ENCODE measurements at places on chromosomes 12 and 14.
A peak's percentile ranks its signal among the peaks of the same experiment; 100 is the strongest.

- no peak for DNase-seq
- H3K4me3 ChIP-seq: no peak overlapping the region
- H3K27me3 ChIP-seq: no peaks in the 10 kb centered on the region
Measured at GRCh38 chr14:20341646-20342045, 1.8 kb upstream of the PARP2 start.

GRCh38 chr14:24818058-24818822 is 184.2 kb upstream of the GZMB start:
- no peaks in the 10 kb centered on the region for H3K27me3 ChIP-seq
- peak; percentile 63 for DNase-seq
- no peak overlapping the region for H3K27ac ChIP-seq

DNA sequence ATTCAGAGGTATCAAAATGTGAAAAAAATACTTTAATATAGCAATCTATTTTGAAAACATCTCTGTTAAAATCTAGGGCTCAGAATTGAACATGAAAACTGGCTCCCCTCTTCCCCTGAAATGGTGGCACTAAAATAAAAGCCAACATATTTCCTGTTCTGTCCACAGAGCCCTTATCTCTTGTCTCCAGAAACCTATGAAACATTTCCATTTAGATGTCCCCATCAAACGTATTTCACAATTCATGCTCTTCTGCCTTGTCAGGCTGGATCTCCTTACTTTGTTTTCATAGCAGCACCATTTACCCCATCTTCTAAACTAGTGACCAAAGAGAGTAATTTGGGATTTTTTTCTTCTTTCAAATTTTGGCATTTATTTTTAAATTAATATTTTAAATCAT is 42.4 kb downstream of the PDE3A start:
- H3K36me3 ChIP-seq: no peaks in the 10 kb centered on the region
- no peak overlapping the region for H3K4me3 ChIP-seq

DNA sequence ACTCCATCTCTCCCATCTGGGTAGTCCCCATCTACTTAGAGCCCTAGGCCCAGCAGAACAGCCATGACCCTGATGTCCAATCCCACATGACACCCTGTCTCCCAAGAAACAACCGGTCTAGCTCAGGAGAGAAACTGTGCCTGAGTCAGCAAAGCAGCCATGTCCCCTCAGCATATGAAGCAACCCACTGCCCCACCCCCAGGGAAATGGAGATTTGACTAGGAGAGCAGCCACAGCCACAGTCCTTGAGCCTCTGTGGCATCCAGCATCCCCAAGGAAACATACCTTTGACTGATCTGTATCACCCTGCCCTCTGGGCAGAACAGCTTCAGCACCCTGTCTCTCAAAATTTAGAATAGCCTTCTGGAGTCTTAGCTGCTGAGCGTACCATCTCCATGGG is 641.9 kb upstream of the FBXO33 start:
- H3K27ac ChIP-seq: no peak overlapping the region
- DNase-seq: no peak
- no peaks in the 10 kb centered on the region for H3K27me3 ChIP-seq

DNA sequence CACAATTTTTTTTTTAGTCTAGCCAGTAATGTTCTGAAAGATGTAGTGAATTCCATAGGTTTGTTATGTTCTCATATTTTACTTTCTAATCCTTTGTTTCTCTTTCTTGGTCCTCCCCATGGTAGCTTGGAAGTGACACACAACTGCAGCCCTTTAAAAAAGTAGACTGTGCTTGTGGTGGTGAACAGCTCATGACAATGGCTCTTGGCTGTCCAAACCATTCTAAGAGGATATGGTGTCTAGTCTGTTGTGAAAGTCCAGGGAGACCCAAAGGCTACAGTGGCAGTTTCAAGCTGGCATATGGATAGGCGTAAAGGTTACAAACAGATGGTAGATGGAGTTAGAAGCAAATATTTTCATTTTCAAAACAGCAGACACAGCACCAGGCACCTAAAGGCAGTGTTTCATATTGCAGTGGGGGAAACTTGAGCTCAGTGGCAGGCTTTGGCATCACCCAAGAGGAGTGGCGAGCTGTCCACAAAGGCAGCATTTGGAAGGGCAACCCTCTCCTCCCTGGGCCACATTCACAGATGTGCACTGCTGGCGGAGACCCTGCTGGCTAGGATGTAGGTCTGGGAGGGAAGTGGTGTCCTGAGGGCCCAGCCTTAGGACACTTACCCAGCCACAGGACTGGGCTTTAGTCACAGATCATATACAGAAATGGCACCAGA is 102.1 kb downstream of the DYRK2 start:
- H3K36me3 ChIP-seq: no peaks in the 10 kb centered on the region
- no peak for DNase-seq
- H3K27ac ChIP-seq: no peak overlapping the region
- no peaks in the 10 kb centered on the region for H3K27me3 ChIP-seq
- H3K4me3 ChIP-seq: no peak overlapping the region
- H3K4me1 ChIP-seq: peaks cover 3% of the 10 kb centered on the region

DNA sequence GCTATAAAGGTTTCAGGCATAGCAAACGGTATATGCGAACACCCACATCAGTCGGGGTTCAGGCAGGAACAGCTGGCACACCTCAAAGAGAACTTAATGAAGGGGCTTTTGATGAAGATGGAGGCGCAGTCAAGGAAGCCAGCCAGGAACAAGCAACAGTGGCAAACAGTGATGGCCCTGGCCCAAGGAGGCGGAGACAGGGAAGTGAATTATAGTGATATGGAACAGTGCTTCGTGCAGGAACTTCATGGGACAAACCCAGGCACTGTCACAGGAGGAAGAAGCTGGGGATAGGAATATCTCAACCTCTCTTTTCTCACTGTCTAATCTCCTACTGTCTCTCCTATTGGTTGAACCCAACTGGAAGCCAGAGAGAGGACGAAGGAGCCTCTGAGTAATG is 328.3 kb downstream of the AACS start:
- H3K27ac ChIP-seq: no peak overlapping the region
- no peaks in the 10 kb centered on the region for H3K36me3 ChIP-seq
- H3K27me3 ChIP-seq: no peaks in the 10 kb centered on the region
- no peak overlapping the region for H3K4me3 ChIP-seq

GRCh38 chr14:98494582-98494981 is 777.4 kb downstream of the BCL11B start:
- H3K36me3 ChIP-seq: no peaks in the 10 kb centered on the region
- no peak overlapping the region for H3K27ac ChIP-seq
- no peak overlapping the region for H3K4me3 ChIP-seq
- no peaks in the 10 kb centered on the region for H3K4me1 ChIP-seq
- H3K27me3 ChIP-seq: no peaks in the 10 kb centered on the region
- DNase-seq: no peak

- H3K36me3 ChIP-seq: no peaks in the 10 kb centered on the region
- peaks cover 6% of the 10 kb centered on the region for H3K4me1 ChIP-seq
- no peak overlapping the region for H3K4me3 ChIP-seq
- DNase-seq: peak; percentile 60
- H3K27me3 ChIP-seq: no peaks in the 10 kb centered on the region
Measured at GRCh38 chr12:2624543-2625288, 170.1 kb upstream of the FKBP4 start.

GRCh38 chr12:120774169-120774916 is 48.7 kb downstream of the ACADS start:
- H3K27ac ChIP-seq: no peak overlapping the region
- H3K4me1 ChIP-seq: peaks cover 16% of the 10 kb centered on the region
- DNase-seq: no peak
- no peaks in the 10 kb centered on the region for H3K27me3 ChIP-seq
- peaks cover 56% of the 10 kb centered on the region for H3K36me3 ChIP-seq
- H3K4me3 ChIP-seq: no peak overlapping the region

DNA sequence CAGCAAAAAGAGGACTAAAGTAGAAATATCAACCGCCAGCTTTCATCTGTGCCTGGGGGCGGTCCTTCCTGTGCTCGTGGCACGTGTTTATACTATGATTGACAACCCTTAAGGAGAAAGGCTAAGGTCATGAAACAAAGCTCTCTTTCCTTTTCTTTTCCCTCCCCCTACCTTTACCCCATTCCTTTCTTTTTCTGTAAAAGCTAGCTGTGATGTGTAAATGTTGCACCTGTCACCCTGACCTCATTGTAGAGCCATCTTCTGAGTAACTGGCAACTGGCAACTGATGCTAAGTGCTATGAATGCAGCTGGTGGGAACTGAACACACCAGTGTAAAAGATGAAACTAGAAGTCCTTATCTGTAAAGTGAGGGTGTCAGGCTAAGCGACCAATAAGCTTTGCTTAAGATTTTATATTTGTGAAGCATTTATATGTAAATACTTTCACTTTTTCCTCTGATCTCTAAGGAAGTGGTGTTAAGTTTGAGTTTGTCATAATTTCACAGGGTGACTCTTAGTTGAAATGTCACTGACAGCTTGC is 102.8 kb upstream of the BCAT1 start:
- DNase-seq: no peak
- no peaks in the 10 kb centered on the region for H3K36me3 ChIP-seq
- no peak overlapping the region for H3K27ac ChIP-seq
- H3K4me1 ChIP-seq: peaks cover 1% of the 10 kb centered on the region
- no peak overlapping the region for H3K4me3 ChIP-seq
- H3K27me3 ChIP-seq: no peaks in the 10 kb centered on the region

DNA sequence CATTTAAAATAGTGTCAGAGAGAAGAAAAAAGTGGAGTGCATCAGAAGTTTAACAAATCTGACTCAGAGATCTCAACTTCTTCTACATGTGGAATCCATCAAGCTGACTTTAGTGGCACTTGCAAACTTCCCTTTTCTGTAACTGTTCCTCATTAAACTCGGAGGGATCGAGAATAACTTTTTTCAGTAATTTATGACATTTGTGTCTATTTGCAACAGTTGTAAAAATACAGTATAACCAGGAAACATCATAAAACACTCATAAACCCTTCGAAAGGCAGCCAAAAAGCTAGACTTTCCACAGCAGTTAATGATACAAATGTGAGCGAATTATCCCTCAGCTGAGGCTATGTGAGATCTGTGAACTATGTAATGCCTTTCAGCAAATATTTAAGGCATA is 1936.8 kb upstream of the SEL1L start:
- H3K36me3 ChIP-seq: no peaks in the 10 kb centered on the region
- H3K4me1 ChIP-seq: no peaks in the 10 kb centered on the region
- no peaks in the 10 kb centered on the region for H3K27me3 ChIP-seq
- H3K27ac ChIP-seq: no peak overlapping the region

- no peak for DNase-seq
- peak overlapping the region; percentile 2 for H3K4me3 ChIP-seq
- no peak overlapping the region for H3K27ac ChIP-seq
- no peaks in the 10 kb centered on the region for H3K4me1 ChIP-seq
Measured at GRCh38 chr14:74697976-74698375, 14.9 kb downstream of the AREL1 start.

- peaks cover 3% of the 10 kb centered on the region for H3K36me3 ChIP-seq
- H3K4me1 ChIP-seq: peaks cover 1% of the 10 kb centered on the region
- no peak overlapping the region for H3K27ac ChIP-seq
Measured at GRCh38 chr12:45768194-45768593, 38.7 kb downstream of the ARID2 start.

GRCh38 chr12:65525491-65526141 is 247.1 kb downstream of the MSRB3 start:
- no peaks in the 10 kb centered on the region for H3K27me3 ChIP-seq
- H3K36me3 ChIP-seq: no peaks in the 10 kb centered on the region
- H3K27ac ChIP-seq: no peak overlapping the region
- peak; percentile 74 for DNase-seq

DNA sequence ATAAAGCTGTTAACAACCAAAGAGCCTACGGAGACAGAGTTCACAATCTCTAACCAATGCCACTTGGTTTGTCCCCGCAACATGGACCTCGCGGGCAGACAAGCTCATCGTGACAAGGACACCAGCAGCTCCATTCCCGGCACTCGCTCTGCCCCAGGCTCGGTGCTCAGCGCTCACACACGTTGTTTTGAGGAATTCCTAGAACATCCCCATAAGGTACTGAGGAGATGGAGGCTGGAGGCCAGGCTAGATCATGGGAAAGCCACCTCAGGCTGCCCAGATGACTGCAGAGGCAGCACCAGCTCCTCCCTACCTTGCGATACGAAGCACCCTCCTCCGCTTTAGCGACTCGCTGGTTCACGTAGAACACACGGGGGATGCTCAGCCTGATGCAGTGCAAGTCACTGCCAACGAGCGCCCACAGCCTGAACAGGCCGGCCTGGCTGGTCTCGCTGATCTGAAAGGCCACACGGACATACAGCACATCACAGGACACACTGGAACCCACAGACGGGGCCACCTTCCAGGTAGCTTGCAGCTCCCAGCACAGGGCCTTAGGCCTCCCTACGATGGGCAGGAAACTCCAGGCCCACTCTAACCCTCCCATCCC is 30.1 kb downstream of the P2RX2 start:
- no peaks in the 10 kb centered on the region for H3K27me3 ChIP-seq
- no peak overlapping the region for H3K27ac ChIP-seq
- H3K4me1 ChIP-seq: no peaks in the 10 kb centered on the region
- H3K4me3 ChIP-seq: no peak overlapping the region
- peaks cover 39% of the 10 kb centered on the region for H3K36me3 ChIP-seq

DNA sequence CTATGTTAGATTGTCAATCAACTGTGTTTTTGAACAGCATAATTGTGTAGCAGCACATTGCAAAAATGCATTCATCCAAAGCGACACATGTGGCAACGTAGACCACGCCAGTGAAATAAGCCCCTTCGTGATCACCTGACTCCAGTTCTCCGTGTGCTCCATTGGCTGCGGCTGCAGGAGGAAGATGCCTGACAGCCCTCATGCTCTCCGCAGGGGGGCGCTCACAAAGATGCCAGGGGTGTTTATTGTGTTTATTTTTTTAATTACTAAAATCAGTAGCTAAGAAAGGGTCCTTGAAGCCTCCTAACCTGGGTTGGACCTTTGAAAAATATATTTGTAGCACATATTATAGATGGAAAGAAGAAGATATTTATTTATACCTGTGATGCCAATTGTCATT is 116.3 kb downstream of the SLC15A4 start:
- H3K27ac ChIP-seq: no peak overlapping the region
- H3K4me1 ChIP-seq: no peaks in the 10 kb centered on the region
- no peaks in the 10 kb centered on the region for H3K36me3 ChIP-seq
- H3K4me3 ChIP-seq: no peak overlapping the region
- H3K27me3 ChIP-seq: no peaks in the 10 kb centered on the region

GRCh38 chr14:75143761-75144527 is 17.1 kb upstream of the NEK9 start:
- peaks cover 36% of the 10 kb centered on the region for H3K36me3 ChIP-seq
- peaks cover 2% of the 10 kb centered on the region for H3K4me1 ChIP-seq
- no peaks in the 10 kb centered on the region for H3K27me3 ChIP-seq
- H3K27ac ChIP-seq: no peak overlapping the region

- no peaks in the 10 kb centered on the region for H3K4me1 ChIP-seq
- H3K36me3 ChIP-seq: no peaks in the 10 kb centered on the region
- H3K27ac ChIP-seq: no peak overlapping the region
- peak overlapping the region; percentile 33 for H3K4me3 ChIP-seq
Measured at GRCh38 chr14:22519877-22520685, 68.9 kb downstream of the DAD1 start.

DNA sequence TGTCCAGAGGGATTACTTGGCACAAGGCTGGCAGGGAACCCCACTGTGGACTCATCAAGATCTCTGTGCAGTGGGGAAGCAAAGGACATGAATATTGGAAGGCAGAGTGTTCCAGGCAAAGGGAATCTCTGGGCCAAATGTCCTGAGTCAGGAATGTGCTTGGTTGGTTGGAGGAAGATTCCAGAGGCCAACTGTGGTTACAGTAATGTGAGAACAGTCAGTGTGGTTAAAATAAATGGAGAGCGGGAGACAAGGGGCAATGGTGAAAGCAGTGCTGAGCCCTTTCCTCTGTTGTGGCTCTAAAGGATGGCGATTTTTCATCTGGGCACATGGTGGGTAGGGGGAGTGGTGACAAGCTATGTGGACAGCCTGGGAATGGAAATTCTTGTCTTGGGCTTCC is 948.2 kb downstream of the BCL11B start:
- H3K4me3 ChIP-seq: no peak overlapping the region
- H3K27ac ChIP-seq: peak overlapping the region; percentile 70
- no peak for DNase-seq
- H3K36me3 ChIP-seq: no peaks in the 10 kb centered on the region
- no peaks in the 10 kb centered on the region for H3K27me3 ChIP-seq
- H3K4me1 ChIP-seq: peaks cover 11% of the 10 kb centered on the region

All from mesenchymal stem cell (in vitro differentiated cells and primary cell).